Karpas-422 (cell line): ENCODE measurements at places on chromosomes 7 and 10.

- no peak for DNase-seq
Measured at GRCh38 chr7:84236398-84236797, 41.8 kb upstream of the SEMA3A start.

GRCh38 chr7:46318276-46318675 lies 397.2 kb upstream of the IGFBP3 start:
- no peak for DNase-seq

DNA sequence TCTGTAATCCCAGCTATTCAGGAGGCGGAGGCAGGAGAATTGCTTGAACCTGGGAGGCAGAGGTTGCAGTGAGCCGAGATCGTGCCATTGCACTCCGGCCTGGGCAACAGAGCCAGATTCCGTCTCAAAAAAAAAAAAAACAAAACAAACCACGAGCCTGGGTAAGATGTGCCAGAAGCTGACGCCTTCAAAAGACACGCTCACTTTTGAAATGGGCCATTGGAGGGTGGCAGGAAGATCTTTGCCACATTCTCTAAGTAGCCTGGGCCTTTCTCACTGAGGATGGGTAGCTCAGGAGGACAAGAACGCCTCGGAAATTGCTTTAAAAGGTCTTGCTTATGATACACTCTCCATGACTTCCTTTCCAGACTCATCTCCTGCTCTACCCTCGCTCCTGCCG lies 172.7 kb downstream of the SH3PXD2A start:
- no peak for DNase-seq

DNA sequence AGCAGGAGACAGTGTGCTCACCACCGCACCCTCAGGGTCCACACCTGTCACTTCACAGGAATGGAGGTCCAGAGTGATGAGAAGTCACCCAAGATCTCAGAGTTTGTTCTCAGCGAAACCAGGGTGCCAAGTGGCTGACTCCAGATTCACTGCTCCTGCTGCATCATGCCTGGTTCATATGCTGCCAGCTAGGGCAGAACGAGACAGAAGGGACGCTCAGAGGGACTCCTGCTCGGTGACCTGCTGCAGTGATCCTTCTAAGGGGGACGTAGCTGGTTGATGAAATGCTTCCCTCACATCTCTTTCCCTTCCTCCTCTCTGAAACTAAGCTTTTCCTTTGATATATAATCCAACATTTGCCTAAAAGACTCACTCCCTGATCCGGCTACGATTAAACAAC lies 248.5 kb downstream of the SFMBT2 start:
- no peak for DNase-seq

DNA sequence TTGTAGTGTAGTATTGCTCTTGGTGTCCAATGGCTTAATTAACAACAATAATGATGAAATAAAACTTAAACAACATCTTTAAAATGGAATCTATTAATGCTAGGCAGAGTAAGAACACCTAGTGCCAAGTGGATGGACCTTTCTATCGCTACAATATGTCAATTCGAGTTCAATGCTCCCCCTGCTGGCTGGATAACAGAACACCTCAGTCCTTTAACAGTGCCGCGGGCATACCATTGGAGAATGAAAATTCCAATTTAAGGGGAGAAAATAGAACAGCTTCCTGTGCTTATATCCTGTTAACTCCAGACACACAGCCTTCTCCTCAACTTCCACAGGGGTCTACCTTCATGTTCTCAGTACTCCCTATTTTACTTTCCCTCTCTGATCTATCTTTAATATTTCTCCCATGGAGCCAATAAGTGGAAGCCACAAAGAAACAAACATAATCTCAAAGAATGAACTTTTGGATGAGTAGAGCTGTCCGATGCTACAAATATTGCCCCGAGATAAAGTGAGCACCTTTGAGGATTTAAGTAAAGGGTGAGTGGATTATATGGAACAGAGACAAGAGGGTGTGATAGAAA lies 41.4 kb downstream of the COL1A2 start:
- peak; percentile 83 for DNase-seq

DNA sequence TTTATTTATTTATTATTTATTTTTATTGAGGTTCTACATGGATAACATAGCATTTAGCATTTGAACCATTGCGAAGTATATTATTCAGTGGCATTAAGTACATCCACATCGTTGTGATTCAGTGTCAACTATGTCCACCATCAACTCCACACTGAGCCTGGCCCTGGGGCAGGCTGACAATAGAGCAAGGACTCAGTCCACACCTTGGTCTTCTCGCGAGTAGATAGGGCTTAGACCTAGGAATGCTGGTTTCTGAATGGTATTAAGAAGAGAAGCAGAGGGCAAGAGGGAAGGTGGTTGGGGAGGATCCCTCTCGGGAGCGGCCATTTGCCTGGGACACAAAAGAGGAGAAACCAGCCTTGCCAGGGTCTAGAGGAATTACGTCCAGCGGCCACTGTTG lies 599.2 kb upstream of the MGMT start:
- no peak for DNase-seq

GRCh38 chr10:103569896-103570295 lies 76.4 kb downstream of the NEURL1 start:
- no peak for DNase-seq

DNA sequence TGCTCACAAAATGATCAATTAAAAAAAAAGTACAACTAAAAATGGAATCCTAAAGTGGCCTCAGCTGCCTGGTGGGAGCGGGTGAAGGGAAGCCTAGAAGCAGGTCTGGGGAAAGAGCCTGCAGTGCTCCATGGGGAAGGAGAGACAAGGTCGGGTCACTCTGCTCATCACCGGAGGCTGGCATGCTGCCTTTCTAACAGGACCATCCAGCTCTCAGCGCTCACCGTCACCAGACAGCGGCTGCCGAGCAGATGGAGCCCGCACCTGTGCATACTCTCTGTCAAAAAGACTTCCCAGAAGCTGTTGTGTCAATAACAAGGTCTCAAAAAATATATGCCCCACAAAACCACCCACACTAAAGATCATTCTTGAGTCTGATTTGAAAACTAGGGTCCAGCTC lies 112.8 kb downstream of the BAMBI start:
- DNase-seq, result no peak

GRCh38 chr7:38481401-38481800 lies 149.8 kb downstream of the AMPH start:
- DNase-seq, result no peak
